M059J (cell line): ENCODE measurements at places on chromosomes 2 and 18.

GRCh38 chr2:232053777-232054176 lies 92.3 kb downstream of the DIS3L2 start:
- DNase-seq: no peak

GRCh38 chr2:98479959-98480524 lies 35.4 kb downstream of the INPP4A start:
- DNase-seq: peak; percentile 88

DNA sequence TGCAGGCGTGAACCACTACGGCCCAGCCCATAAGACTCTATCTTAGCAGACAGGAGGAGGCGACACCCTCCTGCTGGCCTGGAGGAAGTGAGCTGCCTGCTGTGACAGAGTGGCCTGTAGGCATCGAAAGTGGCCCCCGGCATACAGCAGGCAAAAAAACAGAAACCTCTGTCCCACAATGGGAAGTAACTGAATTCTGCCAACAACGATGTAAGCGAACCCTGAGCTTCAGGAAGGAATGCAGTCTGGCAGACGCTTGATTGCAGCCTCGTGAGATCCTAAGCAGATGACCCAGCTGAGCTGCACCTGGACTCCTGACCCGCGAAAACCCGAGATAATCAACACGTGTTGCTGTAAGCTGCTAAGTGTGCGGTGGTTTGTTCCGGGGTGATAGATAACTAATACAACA lies 13.6 kb downstream of the MRO start:
- DNase-seq: no peak

- no peak for DNase-seq
These were observed 152.4 kb downstream of the TDRD15 start for GRCh38 chr2:21276163-21276562.
